ENCODE measurements at places on chromosomes 7 and 10.

DNA sequence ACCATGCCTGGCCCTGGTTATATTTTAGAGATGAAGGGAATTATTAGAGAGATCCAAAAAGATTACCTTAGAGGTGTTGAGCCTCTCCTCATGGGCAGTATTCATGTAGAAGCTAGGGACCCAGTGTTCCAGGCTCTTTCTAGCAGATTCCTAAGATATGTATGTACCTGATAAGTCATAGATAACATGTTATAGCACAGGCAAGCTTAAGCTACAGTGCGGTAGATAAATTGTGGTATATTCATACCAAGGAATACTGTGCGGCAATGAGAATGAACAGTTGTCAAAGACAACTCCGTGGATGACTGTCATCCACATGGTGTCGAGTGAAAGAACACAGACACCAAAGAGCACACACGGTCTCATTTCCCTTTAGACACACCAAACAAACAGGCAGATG lies 53.1 kb downstream of the TACR2 start:
- no peak for DNase-seq

DNA sequence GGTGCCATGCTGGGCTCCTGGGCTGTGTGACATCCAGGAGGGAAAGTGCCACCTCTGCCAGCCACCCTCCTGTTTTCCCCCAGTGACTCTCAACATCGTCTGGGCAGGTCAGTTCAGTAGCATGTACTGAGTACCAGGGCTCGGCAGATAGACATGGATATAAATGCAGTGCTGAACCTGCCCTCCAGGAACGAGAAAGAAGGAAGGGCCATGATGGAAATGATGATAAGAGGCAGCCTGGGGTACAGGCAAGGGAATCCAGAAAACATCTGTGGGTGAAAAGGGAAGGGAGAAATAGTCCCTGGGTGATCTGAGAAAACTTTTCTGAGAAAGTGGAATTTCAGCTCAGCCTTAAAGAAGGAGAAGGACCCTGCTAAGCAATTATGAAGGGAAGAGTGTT lies 12.1 kb downstream of the CNNM1 start:
- DNase-seq, result no peak

GRCh38 chr7:158247758-158248487 lies 339.7 kb downstream of the PTPRN2 start:
- DNase-seq, result no peak

DNA sequence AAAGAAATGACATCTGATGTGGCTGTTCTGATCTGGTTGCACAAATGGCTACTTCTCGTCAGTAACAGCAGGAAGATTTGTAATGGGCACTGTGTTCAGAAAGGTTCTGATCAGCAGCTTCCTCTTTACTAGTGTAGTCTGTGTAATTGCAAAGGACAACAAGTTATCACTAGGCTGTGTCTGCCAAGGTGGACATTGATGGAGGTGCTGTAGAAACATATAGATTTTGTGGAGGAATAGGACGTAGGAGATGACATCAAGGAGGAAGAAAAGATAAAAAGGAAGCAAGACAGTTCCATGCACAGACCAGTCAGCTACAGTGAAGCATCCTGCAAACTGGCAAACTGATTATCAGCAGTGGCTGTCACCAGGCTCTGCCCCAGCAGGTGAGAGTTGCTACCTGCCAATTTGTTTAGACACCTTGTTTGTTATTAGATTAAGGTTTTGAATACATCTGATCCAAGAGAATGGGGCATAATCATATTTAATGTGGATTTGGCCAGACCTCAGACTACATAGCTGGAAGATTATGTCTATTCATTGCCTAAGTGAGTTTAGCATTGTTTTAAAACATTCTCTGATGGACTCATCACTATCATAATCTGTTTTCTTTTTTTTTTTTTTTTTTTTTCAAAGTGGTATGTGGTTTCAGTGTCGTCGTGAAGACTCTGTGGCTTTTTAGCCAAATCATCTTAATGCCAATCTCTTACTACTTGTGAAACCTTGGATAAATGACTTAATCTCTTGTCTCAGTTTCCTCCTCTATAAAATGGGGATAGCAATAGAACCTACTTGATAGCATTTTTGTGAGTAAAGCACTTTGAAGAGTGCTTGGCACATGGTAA lies 417.9 kb upstream of the LRGUK start:
- no peak for DNase-seq
